ENCODE measurements at places on chromosomes 7 and 10. TPM values are rescaled to one million over a fixed set of nuclear protein-coding genes. Genes with fewer than 3 reads are reported as not detected.

The ELFN1 gene
- total RNA-seq = not detected

The IFIT1B gene
- total RNA-seq = not detected

- no peak for DNase-seq
Observed at GRCh38 chr7:125892434-125892833, 962.8 kb upstream of the POT1 start.

- DNase-seq = no peak
Observed at GRCh38 chr7:39560408-39560807, 5.8 kb upstream of the YAE1 start.

The SPDYE6 gene
- not detected for total RNA-seq

The COL17A1 gene
- total RNA-seq = not detected

The SLC26A3 gene
- total RNA-seq = not detected

GRCh38 chr7:120985130-120985758 lies 3.3 kb upstream of the CPED1 start:
- DNase-seq = no peak

GRCh38 chr7:99124236-99124635 lies 19.7 kb downstream of the SMURF1 start:
- no peak for DNase-seq

DNA sequence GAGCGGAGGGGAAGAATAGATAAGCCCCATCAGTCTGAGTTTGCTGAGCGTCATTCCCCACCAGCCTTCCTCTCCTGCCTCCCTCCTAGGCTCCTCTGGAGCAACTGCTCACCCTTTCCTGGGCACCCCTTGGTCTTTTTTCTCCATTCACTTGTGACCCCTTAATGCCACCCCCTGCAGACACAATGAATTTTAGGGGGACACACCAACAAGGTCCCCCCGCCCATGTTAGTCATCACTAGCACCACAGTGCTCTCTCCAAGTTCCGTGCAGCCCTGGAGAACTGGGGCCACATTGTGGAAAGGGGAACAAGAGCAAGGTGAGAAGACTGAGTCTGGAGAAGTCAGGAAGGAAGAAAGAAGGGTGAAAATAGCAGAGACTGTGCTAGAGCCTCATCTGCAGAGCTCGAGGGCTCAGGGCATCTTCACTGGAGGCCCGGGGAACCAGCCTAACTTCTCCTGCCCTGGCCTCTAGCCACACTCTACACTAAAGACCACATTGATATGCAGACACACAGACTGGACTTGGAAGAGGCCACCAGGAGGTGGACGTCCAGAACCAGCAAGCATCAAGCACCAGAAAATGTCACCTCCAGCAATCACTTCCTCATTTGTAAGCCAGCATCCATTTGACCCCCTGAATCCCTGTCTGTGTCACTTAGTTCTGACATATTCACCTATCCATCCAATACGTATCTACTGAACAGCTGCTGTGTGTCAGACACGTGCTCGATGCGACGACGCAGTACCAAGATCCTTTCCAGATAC lies 17.5 kb downstream of the RGR start:
- DNase-seq = no peak

The ZCCHC24 gene
- 1.4 TPM for total RNA-seq

The CRHR2 gene
- total RNA-seq = not detected

Data from activated CD4-positive, alpha-beta T cell treated with anti-CD3 and anti-CD28 coated beads, Interleukin-2, amount 10 ng/mL, durations not matched to agents 24 days and 14 days (primary cell).